CD8-positive, alpha-beta memory T cell (primary cell): ENCODE measurements at places on chromosomes 4 and X. TPM values are rescaled to one million over a fixed set of nuclear protein-coding genes. Genes with fewer than 3 reads are reported as not detected.

RXFP1 gene
- total RNA-seq: not detected

GRCh38 chr4:6327220-6327917, 57.7 kb downstream of the WFS1 start:
- peak; percentile 75 for DNase-seq

- DNase-seq: no peak
Observed at GRCh38 chrX:111460607-111461006, 48.6 kb upstream of the DCX start.

DNA sequence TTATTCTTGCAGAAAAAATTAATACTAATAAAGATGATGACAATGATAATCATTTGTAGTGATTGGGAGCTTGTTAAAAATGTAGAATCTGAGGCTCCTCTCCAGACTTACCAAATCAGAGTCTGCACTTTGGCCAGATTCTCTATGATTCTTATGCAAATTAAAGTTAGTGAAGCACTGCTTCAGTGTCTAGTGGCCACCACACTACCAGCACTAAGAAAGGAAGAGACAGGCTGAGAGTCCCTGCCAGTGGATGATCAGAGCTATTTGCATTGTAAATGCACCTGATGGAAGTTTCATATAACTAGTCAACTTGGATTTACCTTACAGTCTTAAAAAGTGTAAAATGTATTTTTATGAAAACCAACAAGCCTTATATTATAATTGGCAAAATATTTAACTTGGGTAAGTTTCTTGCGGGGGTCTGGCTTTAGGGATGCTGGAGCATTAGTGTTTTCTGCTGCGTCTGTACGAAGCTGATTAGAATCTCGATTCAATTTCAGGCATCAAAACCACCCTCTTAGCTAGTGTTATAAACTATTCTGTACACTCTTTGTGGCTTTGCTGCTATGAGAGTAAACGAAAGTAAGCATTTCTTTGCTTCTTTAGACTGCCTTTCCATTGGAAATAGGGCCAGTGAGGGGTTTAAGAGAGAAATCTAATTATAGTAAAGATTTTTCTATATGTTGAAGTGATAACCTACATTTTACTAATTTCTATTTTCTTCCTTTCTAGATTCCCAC, 114.1 kb downstream of the TLL1 start:
- no peak for DNase-seq

GRCh38 chr4:125649452-125649851, 334.7 kb downstream of the FAT4 start:
- no peak for DNase-seq

- DNase-seq: no peak
Observed at GRCh38 chr4:40750461-40751258, 905 bp downstream of the NSUN7 start.
